ENCODE measurements at places on chromosomes 4 and X.

DNA sequence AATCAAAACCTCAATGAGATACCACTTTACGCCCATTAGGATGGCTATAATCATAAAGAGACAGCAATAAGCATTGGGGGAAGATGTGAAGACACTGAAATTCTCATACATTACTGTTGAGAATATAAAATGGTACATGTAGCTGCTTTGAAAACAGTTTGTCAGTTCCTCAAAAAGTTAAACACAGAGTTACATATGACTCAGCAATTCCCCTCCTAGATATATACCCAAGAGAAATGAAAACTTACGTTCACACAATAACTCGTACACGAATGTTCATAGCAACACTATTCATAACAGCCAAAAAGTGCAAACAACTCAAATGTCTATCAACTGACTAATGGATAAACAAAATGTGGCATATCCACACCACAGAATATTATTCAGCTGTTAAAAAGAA is 36.6 kb downstream of the PHF8 start:
- DNase-seq, result no peak

DNA sequence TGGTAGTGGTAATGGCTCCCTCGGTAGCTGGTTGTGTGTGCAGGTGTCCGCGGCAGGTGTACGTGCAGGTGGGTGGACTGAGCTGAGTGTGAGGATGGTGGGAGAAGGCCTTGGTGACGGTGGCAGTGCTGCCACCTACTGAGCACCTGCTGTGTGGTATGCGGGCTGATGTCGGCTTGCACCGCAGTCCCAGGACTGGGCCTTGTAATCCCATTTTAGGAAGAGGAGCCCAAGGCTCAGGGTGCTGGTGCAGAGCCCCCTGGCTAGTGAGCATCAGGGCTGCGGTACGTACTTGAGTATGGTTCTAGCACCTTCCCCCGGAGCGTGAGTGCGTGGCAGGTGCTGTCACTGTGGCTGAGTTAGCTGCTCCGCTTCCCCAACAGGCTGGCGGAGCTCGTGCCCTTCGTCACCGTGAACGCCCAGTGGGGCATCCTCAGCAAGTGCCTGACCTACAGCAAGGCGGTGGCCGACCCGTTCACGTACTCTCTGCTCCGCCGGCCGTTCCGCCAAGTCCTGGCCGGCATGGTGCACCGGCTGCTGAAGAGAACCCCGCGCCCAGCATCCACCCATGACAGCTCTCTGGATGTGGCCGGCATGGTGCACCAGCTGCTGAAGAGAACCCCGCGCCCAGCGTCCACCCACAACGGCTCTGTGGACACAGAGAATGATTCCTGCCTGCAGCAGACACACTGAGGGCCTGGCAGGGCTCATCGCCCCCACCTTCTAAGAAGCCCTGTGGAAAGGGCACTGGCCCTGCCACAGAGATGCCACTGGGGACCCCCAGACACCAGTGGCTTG is 5.7 kb upstream of the CPZ start:
- no peak for DNase-seq

DNA sequence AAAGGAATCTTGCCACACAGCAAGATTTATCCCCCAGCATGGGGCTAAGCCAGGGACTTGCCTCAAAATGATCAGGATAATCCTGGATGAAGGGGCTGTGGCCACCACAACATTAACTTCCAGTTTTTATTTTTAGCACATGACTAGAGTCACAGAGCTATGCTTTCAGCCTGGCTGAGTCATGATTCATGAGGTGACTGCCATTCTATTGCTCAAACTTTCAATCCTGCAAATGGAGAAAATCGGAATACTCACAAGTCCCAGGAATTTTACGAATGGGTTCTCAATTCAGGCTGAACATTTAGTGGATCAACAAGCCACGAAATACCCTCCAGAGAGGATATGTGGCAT is 70.7 kb upstream of the HPGD start:
- DNase-seq, result peak; percentile 34

DNA sequence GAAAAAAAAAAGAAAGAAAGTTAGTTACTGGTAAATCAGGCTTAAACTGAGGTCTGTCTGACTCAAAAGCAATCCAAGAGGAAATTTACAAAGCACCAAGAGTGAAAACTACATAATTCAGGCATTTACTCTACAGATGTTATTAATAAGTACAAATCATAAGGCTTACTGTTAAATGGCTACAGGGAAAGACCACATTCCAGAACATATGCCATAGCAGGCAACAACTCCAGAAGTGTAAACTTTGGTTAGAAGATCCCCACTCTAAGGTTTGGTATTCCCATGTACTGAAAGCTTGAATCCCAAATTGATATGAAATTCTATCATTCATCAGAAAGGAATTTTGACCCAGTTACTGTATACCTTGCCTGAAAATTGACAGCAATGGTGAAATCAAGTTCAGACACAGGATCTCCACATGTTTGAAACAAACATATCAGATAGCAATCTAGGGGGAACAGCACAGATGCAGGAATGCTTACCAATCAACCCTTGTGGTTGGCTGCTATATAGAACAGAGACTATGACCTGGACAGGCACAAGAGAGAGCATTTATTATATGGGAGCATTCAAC is 6.6 kb downstream of the USP26 start:
- no peak for DNase-seq

GRCh38 chrX:41108007-41108406 is 22.8 kb downstream of the USP9X start:
- no peak for DNase-seq

- no peak for DNase-seq
These were observed 106.7 kb upstream of the PRKX start for GRCh38 chrX:3820167-3820566.

GRCh38 chr4:67158666-67159065 is 386.6 kb downstream of the CENPC start:
- no peak for DNase-seq

DNA sequence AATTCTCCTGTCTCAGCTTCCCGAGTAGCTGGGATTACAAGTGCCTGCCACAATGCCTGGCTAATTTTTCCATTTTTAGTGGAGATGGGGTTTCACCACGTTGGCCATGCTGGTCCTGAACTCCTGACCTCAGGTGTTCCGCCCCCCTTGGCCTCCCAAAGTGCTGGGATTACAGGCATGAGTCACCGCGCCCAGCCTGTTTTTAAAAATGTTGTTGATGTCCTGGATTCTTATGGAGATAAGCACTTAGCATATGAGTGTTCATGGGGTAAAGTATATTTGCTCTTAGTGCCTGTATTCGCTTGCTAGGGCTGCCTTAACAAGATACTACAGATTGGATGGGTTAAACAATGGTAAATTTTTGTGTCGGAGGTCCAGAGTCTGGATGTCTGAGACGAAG is 91.7 kb downstream of the CEP44 start:
- DNase-seq, result no peak

DNA sequence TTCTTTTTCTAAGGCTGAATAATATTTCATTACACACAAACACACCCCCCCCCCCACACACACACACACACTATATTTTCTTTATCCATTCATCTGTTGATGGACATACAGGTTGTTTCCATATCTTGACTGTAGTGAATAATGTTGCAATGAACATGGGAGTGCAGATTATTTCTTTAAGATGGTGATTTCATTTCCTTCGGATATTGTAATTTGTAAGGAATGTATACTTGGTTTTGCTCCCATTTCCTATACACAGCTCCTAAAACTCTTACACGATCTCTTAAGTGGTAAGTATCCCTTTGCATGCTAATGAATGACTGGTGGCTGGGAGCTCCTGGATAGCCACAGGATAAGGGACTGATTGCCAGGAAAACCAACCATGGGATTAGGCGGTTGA is 14.7 kb upstream of the RBMXL3 start:
- no peak for DNase-seq

- DNase-seq, result no peak
These were observed 243.8 kb downstream of the ADAMTS3 start for GRCh38 chr4:72325215-72325614.

- DNase-seq, result no peak
These were observed 2.3 kb downstream of the GRPR start for GRCh38 chrX:16125520-16126149.

GRCh38 chr4:8079916-8080753 is 78.5 kb downstream of the ABLIM2 start:
- DNase-seq, result no peak

- no peak for DNase-seq
These were observed 71.3 kb upstream of the PDHA1 start for GRCh38 chrX:19272452-19272851.

- peak; percentile 87 for DNase-seq
These were observed 2.3 kb downstream of the MAML3 start for GRCh38 chr4:140151699-140152012.

GRCh38 chr4:83240379-83240875 is 44.2 kb downstream of the COQ2 start:
- no peak for DNase-seq

DNA sequence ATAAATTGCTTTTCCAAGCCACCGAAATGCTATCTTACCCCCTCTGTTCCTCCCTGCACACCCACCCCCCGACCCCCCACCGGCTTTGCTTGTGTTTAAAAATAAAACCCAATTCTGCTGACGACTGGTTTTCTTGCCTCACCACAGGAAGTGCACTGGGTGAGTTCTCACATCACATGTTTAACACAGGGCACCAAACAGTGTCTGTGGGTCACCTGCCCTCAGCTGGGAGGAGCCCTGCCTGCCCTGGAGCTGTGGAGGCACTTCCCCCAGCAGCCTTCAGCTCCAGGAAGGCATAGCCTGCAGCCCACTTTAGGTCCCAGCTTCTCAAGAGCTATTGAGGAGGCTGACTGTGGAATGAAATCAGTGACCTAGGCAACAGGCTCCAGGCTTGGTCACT is 8.8 kb downstream of the TMEM255A start:
- no peak for DNase-seq

GRCh38 chr4:2066571-2067445 is 7.7 kb downstream of the NAT8L start:
- DNase-seq, result no peak

DNA sequence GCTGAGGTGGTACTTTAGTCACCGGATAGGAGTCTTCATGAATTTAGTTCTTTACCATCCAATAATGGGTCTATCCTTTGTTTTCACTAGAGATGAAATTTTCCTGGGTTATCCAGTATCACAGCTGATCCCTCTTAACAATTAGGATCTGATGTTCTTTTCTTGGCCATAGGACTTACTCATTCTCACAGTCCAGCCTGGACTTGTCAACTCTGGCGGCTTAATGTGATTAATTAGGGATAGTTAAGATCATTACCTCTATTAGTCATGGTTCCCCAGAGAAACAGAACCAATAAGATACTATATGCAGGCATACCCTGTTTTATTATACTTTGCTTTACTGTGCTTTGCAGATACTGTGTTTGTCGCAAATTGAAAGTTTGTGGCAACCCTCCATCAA is 272.7 kb upstream of the FAT4 start:
- DNase-seq, result peak; percentile 74

DNA sequence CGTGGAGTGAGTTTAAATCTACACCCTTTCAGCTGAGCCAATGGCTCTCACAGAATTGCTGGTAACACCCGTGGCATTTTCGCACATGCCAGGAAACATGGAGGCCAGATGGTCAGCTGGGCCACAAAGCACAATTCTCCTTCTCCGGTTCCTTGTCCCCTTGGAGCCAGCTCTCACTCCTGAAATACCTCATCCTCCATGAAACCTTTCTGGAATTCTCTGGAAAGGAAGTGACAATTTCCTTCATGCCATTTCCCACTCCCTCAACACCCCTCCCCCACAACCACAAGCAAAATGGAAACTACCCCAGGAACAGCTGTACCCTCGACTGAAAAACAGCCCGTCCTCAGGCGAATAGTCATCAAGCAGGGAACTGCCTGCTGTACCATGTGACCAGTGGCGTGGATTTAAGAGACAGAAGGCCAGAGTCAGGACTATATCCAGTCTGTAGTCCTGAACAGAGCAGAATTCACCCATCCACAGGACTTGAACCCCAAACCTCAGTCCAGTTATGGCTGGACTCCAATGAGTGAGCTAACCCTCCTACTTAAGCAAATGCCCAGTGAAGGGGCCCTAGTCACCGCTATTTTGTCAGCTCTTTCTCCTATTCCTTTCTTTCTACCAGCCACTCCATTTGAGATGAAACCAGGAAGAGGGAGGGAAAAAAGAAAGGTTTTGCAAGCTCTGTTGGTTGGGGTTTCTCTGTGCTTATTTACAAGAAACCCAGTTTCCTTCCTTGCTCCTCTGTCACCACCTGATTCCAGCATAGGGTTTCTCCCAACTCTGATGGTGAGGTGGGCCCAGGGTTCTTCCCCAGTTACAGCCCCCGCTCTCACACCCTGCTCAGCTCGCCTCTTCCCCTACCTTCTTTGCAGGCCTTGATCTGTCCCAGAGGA is 24.5 kb downstream of the ELF4 start:
- no peak for DNase-seq

- DNase-seq, result no peak
These were observed 59.9 kb downstream of the COQ2 start for GRCh38 chr4:83224502-83225197.

DNA sequence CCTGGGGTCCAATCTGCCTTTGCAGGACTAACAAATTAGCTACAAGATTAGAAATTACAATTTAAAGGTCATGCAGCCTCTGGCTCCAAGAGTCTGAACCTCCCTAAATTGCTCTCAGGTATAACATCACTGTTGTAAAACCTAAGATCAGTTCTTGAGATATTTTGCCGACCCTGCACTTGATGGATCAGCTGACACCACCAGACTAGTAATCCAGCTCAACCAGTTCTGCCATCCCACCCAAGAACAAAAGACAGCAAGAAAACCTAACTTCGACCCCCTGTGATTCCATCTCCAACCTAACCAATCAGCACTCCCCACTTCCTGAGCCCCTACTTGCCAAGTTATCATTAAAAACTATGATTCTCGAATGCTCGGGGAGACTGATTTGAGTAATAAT is 323.0 kb upstream of the BOD1L1 start:
- no peak for DNase-seq

- DNase-seq, result no peak
These were observed 301.9 kb downstream of the TLL1 start for GRCh38 chr4:166174717-166175490.

DNA sequence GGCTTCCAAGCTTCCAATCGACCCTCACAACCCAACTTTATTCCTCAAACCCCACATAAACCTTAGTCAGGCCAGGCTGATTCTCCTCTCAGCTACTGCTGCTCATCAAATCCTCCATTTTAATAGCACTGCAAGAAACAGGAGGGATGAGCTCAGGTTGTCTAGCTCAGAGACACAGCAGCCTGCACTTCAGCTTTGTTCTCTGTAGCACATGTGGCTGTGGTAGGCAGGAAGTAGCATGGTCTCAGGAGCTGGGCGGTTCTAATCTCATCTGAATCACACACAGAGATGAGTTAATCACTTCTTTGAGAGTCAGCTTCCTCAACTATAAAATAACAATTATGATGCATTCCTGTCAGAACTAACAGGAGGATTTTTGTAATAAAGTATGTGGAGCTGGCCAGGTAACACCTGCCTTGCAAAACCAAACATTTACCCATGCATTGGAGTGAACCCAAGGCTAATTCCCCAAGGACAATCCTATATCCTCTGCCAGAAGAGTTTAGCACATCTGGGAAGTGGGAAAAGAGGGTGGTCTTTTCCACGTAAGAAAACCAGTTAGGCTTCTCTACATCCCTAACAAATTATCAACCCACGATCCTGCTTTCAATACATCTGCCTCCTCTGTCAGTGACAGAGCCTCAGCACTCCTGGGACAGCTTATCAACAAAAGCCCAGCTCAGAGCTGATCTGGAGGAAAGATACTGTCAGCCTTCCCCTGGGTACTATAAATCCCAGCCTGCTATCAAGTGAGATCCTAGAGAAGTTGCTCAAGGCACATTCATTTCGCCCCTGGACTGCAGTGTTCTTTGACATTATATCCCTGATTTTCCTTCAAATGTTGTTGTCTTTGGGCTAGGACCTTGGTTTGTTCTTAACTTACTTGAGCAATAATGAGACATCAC is 32.8 kb downstream of the ELOVL6 start:
- peak; percentile 69 for DNase-seq
